Stimulated activated CD4-positive, alpha-beta T cell treated with anti-CD3 and anti-CD28 coated beads, Interleukin-1b, Interleukin-23, amount 100 ng/mL, for 24 hours (primary cell): ENCODE measurements at places on chromosomes 3 and 15.

GRCh38 chr3:65927576-65927975, 111.1 kb downstream of the MAGI1 start:
- DNase-seq: no peak

DNA sequence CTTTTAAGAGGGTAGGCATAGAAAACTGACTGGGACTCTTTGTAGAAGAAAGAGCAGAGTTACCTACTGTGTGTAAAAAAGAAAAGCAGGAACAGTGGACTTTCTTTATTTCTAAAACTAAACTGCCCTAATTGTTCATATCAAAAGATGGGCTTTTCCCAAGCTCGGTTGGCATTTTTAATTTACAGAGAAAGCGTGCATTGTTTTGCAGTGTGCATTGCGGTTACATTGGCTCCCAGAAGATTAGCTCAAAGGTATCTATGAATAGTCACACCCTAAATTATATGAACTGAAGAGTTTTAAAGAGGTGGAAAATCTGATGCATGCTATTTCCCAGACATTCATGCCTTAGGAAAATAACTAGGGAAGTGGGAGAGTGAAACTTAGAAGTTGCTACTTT, 36.5 kb downstream of the MITF start:
- DNase-seq: no peak

DNA sequence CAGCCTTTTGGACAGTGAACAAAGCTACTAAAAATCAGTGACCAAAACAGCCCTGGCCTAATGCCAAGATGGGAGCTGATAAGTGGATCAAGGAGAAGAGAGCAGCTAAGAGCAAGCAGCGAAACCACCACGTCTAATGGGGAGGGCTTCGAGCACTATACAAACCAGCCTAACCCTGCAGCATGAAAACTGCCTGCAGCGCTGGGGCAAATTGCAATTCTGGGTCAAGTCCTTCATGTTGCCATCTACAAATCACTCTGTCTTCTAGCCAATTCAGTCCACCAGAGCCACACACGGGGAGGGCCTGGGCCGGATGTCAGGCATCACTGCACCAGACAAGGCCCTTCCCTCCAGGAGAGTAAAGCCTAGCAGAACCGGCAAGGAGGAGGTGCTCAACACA, 30.5 kb upstream of the SPATA12 start:
- no peak for DNase-seq

DNA sequence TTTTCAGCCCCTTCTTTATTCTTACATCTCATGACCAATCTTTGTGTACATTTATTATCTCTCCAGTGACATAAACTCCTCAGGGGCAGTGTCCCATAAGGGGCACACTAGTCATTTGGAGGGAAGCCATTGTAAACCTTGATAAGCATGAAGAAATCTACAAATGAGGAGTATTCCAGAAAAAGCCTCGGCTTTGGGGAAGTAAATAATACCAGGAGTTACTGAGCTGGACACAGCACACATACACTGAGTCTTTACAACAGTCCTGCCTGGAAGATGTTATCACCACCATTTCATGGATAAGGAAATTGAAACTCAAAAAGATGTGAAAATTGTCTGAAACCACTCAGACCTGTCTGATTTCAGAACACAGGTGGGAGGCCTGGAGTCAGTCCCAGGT, 15.4 kb upstream of the POLR2M start:
- DNase-seq: no peak

GRCh38 chr3:42749753-42750231, 23.3 kb downstream of the CCDC13 start:
- DNase-seq: no peak

DNA sequence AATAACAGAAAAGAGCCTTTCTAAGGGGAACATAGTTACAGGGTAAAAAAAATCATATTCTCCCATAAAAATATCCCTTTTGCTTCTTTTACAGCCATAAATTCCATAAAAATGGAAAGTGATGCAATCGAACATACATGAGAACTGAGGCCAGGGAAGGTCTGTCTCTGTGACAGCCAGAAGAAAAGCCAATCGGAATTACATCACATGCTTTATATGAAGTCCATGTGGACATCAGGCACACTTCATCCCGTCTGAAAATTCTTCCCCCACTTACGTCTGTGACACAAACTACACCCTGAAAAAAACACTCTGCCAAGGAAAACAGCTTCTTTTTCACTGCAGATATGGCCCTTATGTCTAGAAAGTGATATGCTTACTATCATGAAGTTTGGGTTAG, 323.5 kb downstream of the ERC2 start:
- DNase-seq: no peak

DNA sequence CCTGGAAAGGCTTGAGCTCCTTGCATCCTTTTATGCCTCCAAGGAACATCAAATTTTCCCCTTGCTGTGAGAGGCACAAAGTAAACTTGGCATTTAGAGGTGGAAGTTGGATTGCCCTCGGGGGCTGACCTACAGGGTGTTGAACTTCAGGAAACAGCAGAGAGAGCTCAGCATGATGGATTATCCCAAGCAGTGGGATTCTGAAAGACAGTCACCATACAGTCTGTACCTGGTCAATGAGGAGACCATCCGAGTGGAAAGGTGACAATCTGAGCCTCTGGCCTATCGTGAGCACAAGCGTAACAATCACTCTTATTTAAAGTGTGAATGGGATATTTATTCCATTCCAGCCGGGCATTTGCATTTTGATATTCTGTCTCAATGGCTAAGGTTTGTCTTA, 105.6 kb upstream of the NECTIN3 start:
- DNase-seq: no peak

GRCh38 chr3:174229916-174230315, 629.2 kb upstream of the NAALADL2 start:
- no peak for DNase-seq

DNA sequence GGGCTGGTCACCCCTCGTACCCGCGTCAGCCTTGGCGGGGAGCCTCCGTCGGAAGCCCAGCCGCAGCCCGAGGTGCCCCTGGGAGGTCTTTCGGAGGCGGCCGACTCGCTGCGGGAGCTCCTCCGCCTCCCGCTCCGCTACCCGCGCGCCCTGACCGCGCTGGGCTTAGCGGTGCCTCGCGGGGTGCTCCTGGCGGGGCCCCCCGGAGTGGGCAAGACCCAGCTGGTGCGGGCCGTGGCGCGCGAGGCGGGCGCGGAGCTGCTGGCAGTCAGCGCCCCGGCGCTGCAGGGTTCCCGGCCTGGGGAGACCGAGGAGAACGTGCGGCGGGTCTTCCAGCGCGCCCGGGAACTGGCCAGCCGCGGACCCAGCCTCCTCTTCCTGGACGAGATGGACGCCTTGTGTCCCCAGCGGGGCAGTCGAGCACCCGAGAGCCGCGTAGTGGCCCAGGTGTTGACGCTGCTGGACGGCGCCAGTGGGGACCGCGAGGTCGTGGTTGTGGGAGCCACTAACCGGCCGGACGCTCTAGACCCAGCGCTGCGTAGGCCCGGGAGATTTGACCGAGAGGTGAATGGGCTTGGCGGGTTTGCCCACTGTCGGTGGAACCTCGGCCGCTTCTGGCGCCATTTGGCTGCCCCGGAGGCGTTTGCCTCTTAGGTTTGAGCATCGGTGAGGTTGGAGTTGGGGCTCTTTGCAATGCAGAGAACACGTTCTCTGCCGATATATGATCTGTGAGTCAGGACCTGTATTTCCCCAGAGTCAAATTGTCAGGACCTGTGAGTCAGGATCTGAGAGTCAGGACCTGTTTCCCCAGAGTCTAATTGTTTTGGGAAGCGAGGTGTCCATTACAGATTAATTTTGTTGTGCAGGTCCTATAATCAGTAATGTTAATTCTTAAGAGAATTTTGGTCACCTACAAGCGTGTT, 24.9 kb upstream of the GATM start:
- DNase-seq: peak; percentile 8

- DNase-seq: no peak
Measured at GRCh38 chr15:75659928-75660645, 12.4 kb downstream of the SNX33 start.

- no peak for DNase-seq
Measured at GRCh38 chr15:66587749-66588148, 22.0 kb upstream of the LCTL start.

- no peak for DNase-seq
Measured at GRCh38 chr3:43624619-43625305, 3.0 kb upstream of the ANO10 start.

- DNase-seq: no peak
Measured at GRCh38 chr3:181722766-181723425, 11.2 kb downstream of the SOX2 start.

- DNase-seq: no peak
Measured at GRCh38 chr3:119944091-119944490, 150.2 kb downstream of the GSK3B start.

DNA sequence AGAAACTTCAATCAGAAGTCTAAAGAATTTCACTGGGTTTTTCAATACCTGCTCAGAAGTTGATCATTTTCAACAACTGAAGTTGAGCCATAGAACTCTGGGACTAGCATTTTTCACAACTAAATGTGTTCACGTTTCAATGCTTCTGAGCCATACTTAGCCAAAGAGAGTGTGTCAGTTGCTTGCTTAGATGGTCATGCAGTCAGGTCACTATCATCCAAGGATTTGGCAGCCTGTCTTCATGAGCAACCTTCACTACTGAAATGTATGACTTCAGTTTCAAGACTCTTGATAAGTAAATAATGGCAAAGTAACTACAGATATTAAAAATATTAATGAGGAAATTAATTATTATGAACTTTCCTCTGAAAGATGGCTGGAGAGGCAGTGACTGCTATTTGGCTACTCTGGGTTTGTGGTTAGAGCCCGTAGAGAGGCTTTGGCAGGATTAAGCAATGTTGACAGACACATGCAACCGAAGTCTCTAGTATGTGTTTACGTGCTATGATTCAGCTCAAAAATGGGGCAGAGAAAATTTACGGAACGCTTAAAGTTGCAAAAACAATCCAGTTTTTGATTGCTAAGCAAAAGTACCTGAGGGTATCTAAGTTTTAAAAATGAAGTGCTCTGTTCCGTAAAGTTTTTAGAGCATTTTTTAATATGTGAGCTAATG, 133.8 kb downstream of the GMNC start:
- DNase-seq: no peak

GRCh38 chr15:84749111-84749991, 959 bp downstream of the ZNF592 start:
- DNase-seq: no peak

- no peak for DNase-seq
Measured at GRCh38 chr15:60004009-60004845, at the start of gene FOXB1. FOXB1 (plus strand) TSS chr15:60004311; CDS start chr15:60004964, 653 bp downstream.

GRCh38 chr3:194773216-194773615, 87.5 kb downstream of the FAM43A start:
- no peak for DNase-seq
